ENCODE measurements at places on chromosomes 16 and 17. TPM values are rescaled to one million over a fixed set of nuclear protein-coding genes. Genes with fewer than 3 reads are reported as not detected.

CDH11 gene
- 250 TPM for polyA plus RNA-seq

PHOSPHO1 gene
- 3.0 TPM for polyA plus RNA-seq

SLC5A10 gene
- polyA plus RNA-seq = 0.85 TPM

RAB26 gene
- polyA plus RNA-seq = 0.91 TPM

STX1B gene
- 0.38 TPM for polyA plus RNA-seq

DNA sequence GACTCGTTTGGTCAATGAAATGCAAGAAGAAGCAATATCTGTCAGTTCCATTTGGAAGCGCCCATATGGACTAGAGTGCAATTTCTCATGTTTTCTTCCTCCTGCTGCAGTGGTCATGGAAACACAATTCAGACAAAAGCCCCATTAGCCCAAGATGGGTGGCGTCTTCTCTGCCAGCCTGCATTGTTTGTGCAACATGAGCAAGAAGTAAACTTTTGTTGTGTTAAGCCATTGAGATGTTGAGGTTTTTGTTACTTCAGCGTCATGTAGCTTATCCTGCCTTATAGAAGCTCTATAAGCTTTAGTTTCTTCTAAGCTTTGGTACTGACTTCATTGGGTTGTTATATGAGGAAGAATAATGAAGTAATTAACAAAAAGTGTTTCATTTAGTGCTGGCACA lies 137.4 kb downstream of the NPIPB5 start:
- no peak for DNase-seq

GRCh38 chr17:69506489-69506888 lies 92.0 kb downstream of the MAP2K6 start:
- no peak for DNase-seq

DNA sequence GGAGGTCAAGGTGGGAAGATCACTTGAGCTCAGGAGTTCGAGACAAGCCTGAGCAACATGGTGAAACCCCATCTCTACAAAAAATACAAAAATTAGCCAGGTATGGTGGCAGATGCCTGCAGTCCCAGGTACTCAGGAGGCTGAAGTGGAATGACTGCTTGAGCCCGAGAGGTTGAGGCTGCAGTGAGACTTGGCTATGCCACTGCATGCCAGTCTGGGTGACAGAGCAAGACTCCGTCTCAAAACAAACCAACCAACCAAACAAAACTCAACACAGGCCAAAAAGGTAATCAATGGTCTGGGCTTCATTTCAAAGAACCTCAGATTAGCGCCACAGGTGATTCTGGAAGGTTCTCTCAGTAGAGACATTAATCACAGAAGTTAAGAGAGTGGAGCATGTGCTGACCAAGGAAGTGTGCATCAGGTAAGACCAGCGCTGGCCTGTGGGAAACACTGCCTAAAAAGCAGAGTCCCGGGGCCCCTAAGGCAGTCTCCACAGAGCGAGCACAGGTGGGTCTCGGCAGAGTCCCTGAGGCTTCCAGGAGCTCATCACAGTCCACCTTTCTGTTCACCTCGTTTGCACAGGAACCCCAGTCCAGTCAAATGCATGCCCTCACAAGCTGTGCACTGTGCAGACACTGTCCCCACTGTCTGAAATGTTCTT lies 71.5 kb upstream of the TRAP1 start:
- no peak for DNase-seq

All from left lung (tissue), 14 donors.